ENCODE measurements at places on chromosomes 5 and 9.
A peak's percentile ranks its signal among the peaks of the same experiment; 100 is the strongest.

GRCh38 chr9:135583688-135584011 is 22.1 kb downstream of the PAEP start:
- no peak for DNase-seq

DNA sequence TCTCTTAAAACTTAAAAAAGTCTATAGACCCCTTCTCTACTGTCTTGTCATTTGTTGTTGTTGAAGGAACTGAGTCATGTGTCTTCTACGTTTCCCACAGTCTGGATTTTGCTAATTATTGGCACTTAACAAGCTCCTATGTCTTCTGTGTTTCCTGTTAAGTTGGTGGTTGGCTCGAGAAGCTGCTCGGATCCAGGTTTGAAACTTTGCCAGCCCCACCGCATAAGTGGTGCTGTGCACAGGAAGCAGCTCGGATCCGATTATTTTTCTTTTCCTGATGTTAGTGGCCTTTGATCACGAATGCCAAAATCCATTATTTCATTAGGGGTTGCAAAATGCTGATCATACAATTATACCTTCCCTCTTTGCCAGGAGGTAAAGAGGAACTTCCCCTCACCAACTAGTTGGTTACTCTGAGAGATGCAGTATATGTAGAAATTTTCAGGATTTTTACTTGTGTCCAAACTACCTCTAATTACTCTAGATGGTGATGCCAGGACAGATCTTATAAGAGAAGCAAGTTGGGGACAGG is 186.5 kb downstream of the NSG2 start:
- no peak for DNase-seq

- DNase-seq: no peak
These were observed 87.8 kb downstream of the RAI14 start for GRCh38 chr5:34743878-34744277.

- DNase-seq: peak; percentile 82
These were observed 28.4 kb downstream of the NNT start for GRCh38 chr5:43631182-43631910.

DNA sequence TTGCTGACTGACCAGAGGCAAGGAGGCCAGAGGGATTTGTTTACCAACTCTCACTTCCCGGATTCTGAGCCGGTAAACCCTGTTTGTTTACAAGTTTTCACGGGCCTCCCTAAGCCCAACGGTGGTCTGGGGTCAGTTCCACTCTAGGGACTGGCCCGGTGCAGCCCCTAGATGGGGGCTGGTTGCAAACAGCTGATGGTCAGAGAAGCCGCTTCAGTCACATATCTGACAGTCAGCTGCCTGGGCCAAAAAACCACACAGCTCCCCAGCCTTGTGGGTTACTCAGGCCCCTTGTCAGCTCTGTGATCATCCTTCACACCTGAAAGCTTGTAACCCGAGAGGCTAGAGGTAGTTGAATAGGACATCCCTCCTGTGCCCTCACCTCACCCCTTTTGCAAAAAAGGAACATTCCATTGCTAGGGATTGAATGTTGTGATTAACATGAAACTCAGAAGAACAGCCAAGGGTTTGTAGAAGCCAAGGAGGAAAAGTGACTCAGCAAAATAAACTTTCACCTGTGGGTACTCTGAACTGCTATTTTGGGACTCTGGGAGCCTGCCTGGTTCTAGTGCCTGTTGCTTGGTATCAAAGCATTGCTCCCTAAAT is 40.4 kb downstream of the SAR1B start:
- no peak for DNase-seq

- DNase-seq: no peak
These were observed 31.3 kb upstream of the HSPA9 start for GRCh38 chr5:138606378-138607064.

- peak; percentile 61 for DNase-seq
These were observed 30.6 kb downstream of the MAP1B start for GRCh38 chr5:72137826-72138409.

GRCh38 chr5:96852759-96853158 is 23.5 kb upstream of the ERAP2 start:
- peak; percentile 35 for DNase-seq

DNA sequence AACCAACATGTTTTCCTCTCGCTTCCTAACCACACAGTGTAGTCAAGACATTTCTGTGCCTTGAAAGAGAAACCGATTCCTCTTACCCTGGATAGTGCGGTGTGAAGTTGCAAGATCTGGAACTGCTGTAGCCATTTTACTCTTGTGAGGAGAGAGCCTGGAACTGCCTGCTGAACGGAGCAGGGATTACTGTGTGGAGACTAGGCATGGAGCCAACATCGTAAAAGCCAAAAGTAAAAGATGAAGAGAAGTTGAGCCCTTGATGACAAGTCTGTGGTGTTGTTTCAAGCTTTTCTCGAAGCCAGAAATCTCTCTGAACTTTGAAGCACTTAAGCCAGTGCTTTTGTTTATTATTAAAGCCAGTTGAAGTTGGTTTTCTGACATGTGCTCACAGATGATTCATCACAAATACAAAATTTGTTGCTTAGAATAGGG is 110.1 kb upstream of the GRIN3A start:
- no peak for DNase-seq

- DNase-seq: peak; percentile 26
These were observed 20.9 kb upstream of the ARHGAP26 start for GRCh38 chr5:142749321-142749720.

DNA sequence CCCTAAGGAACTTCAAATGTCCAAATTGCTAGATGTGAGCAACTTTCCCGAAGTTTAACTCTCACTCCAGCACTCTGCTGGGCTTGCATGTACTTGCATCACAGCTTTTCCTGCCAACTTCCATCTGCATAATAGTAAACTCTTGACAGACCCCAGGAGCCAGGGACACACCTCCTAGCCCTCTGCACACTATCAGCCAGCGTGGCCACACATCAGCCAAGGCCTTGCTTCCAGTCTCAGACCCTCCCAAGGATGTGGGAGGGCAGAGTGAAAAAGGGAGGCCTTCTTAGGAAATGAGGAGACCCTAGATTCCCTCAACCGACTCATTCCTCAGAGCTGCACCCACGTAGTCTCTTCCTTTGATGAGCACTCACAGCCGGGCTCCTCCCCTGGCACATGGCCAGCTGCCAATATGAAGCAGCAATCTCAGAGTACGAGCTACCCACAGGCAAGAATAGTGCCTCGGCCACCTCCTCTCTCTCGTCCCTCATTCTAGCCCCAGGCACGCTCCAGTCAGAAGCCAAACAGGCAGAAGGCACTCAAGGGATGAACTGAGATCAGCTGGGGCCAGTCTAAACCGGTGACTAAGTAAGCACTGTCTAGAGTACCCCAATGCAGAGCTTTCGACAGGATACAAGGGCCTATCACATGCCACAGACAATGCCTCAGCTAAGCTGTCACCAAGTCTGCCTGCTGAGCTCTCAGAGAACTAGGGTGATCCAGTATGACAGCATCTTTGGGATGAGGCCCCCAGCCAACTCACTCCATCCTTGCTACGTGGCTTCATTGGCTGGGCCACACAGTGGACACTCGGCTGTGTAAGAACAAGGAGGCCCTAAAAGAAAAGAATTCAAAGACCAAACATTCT is 2.3 kb downstream of the P4HA2 start:
- DNase-seq: peak; percentile 36

- DNase-seq: no peak
These were observed 182.8 kb downstream of the SPOCK1 start for GRCh38 chr5:137316346-137316736.

DNA sequence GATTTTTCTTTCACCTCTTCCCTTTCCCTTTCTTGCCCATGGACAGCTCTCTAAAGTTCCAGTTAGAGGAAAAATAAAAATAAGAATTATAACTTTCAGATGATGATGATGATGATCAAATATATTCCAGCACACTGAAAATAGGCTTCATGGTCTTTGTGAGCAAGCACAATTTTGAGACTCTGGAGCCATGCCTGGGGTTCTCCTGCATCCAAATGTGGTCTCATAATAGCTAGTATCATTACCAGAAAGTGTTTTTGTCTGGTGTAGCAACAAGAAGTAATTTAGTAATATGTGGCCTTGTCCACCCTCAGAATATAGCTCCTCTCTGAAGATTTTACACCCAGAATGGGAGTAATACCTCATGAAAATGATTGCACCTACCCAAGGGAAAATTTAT is 150.4 kb downstream of the SNCAIP start:
- DNase-seq: no peak

- no peak for DNase-seq
These were observed 9.1 kb downstream of the CARNMT1 start for GRCh38 chr9:75019022-75019421.
